ENCODE measurements at places on chromosomes 6 and 20.

DNA sequence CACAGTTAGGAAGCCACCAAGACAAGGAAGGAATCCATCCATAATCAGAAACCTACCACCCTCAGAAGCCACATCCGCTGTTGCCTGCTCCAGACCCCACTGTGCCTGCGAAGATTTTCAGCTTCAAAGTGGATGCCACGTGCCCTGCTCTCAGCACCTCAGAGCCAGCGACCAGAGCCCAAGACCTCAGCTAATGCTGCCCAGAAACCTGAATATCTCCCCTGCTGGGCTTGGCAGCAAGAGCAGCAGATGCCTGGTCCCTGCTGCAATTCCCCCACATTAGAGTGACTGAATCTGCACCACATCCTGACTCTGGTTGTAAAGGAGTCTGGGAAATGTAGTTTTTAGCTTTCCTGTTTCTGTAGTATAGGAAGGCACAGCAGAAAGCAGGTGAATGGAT, 10.7 kb upstream of the ULBP3 start:
- DNase-seq = no peak

- DNase-seq = no peak
These were observed 89.0 kb downstream of the CDS2 start for GRCh38 chr20:5215672-5216304.

GRCh38 chr20:38602185-38602581, 574 bp downstream of the ARHGAP40 start:
- DNase-seq = no peak

DNA sequence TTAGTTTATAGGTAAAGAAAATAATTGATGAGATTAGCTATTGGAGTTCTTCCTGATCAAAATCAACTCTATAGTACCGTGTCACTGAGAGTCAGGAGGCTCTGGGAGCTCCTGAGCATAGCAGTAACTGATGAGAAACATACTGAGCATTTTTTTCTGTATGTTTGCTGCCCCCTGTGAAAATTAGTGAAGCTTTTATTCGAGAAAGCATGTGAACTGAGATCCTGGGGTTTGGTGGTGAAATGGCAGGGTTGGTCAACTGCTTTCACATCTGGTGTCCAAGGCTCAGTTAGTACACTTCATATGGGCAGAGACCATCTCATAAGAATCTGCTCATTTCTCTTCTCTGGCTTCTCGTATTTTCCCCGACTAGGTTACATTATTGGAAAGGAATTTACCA, 4.1 kb upstream of the ABT1 start:
- DNase-seq = no peak

DNA sequence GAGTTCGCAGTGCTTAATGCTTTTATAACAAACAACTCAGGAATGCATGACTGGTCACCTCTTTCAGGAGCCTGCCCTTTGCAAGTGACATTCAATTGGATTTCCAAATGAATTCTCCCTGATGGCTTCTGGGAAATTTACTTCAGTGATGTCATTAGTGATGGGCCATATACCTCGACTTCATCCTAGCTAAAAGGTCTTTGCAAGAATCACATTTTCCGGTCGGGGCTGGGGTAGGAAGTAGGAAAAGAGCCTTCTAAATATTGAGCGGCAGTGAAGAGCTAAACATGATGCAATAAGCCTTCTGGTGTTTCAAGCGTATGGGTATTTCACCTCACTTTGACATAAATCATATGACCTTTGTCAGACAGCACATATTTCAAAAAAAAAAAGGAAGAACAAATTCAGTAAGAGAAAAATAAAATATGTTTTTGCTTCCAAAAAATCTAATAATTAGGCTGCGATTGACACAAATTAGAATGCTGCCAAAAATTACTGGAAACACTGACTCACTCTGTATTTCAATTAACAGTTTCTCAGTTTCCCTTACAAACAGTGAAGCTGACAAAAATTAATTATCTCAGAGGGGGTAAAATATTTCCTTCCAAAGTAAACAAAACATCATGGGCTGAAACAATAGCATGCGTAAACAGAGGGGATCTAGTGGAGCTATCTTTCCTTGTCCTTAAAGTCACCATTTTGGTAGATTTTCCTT, 39.8 kb downstream of the ADTRP start:
- DNase-seq = no peak

GRCh38 chr6:114521926-114522325, 179.1 kb upstream of the HS3ST5 start:
- DNase-seq = no peak

DNA sequence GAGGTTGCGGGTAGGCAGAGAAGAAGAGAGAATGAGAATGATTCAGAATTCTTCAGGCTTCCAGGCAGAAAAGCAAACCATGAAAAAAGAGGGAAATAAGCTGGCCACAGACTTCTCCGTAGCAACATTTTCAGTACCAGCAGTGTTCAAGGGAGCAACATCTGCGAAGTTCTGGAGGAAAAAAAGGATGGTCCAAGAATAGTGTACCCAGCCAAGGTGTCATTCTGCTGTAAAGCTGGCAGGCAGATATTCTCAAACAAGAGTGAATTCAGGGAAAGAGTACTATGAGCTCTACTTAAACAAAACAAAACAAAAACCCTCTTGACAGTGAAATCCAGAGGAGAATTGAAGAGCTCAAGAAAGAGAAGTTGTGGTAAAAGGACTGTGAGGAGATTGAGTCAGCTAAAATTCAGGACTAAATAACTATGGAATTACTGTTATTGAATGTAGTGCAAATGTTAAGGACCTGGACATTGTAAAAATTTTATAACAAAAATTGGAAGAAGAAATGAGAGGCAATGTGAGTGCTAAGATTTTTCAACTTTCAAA, 86.5 kb downstream of the ATRN start:
- no peak for DNase-seq

DNA sequence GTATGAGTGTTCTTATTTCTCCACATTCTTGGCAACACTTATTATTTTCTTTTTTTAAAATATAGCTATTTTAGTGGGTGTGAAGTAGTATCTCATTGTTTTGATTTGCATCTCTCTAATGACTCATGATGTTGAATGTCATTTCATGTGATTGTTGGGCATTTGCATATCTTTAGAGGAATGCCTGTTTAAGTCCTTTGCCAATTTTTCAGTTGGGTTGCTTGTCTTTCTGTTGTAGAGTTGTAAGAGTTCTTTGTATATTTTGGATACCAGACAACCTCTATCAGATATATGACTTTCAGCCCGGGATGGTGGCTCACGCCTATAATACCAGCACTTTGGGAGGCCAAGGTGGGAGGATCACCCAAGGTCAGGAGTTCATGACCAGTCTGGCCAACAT, 5.1 kb upstream of the POPDC3 start:
- DNase-seq = no peak

GRCh38 chr6:119834418-119834817, 484.9 kb upstream of the MAN1A1 start:
- DNase-seq = no peak

- no peak for DNase-seq
These were observed 506.6 kb downstream of the DHX35 start for GRCh38 chr20:39468703-39469102.

GRCh38 chr20:19701429-19701828, 56.6 kb upstream of the RIN2 start:
- no peak for DNase-seq

DNA sequence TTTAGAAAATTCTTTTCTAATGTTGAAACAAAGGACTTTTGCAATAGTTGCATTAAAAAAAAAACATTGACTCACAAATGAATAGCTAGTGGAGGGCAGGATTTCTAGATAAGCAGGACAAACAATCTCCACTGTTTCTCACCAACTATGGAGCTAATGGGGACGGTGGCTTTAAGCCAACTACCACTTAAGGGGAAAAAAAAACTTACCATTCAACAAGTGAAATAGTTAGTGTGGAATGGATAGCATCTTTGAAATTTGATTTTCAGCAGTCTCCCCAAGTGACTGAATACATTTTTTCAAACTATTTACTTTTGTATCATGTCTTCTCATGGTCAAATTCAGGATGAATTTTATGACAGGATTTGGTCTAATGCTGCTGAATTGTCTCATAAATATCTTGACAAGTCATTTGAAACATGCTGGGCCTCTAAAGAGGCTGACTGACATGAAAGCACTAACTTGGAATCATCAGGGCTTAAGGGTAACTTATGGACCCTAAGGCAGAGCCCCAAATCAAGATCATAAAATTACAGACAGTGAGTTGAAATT, 100.5 kb downstream of the EYA4 start:
- no peak for DNase-seq

GRCh38 chr6:164924674-164925073, 384.7 kb downstream of the C6orf118 start:
- no peak for DNase-seq

DNA sequence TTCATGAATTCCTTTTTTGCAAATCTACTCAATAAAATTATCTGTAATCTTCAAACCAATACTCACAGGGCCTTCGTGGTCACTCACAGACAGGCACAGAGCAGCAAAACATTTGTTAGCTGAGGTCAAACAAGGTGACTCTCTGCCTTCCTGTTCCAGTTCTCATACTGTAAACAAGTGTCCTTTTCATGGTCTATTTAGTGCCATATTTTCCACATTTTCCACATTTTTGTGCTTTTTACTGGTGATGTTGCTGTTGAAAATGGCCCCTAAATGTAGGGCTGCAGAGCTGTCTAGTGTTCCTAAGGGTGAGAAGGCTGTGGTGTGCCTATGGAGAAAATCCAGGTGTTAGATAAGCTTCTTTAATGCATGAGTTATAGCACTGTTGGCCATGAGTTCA, 133.1 kb upstream of the COL21A1 start:
- DNase-seq = no peak

DNA sequence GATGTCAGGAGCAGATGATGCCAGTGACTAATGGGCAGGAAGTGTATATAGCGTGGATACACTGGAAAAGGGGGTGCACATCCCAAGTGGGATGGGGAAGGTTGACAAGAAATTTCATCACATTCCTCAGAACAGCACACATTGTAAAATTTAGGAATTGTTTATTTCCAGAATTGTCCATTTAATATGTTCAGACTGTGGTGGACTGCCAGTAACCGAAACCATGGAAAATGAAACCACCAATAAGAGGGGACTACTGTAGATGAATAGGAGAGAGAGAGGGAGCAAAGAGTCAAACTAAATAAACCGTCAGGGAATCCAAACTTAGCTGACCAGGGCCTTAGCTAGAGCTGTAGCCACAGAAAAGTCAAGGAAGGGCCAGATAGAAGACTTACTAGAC, 164.4 kb upstream of the PRDM1 start:
- no peak for DNase-seq

DNA sequence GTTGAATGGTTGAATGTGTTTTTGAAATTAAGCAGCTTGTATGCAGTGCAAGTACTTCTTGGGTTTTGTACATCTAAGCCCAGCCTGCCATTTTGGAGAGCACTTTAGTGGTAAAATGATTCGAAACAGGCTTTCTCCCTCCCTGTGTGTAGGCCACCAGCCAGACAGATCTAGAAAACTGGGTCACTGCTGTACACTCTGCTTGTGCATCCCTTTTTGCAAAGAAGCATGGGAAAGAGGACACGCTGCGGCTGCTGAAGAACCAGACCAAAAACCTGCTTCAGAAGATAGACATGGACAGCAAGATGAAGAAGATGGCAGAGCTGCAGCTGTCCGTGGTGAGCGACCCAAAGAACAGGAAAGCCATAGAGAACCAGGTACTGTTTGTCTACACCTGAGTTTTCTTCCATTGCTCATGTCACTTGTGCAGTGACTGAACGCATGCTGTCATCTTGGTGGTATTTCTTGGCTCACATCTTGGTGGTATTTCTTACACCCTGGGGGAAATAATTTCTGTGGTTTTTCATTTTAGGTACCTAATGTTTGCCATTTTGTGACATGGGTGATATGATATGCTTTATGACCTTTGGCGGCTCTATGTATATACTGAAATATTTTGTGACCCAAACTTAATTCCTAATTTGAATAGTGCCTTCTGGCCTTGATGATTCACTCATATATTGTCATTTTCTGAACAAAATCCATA, 115.7 kb upstream of the CLDN20 start:
- no peak for DNase-seq

- DNase-seq = no peak
These were observed 21.7 kb upstream of the SSTR4 start for GRCh38 chr20:23013429-23013828.

GRCh38 chr20:5848711-5849505, 98.7 kb downstream of the SHLD1 start:
- DNase-seq = no peak

DNA sequence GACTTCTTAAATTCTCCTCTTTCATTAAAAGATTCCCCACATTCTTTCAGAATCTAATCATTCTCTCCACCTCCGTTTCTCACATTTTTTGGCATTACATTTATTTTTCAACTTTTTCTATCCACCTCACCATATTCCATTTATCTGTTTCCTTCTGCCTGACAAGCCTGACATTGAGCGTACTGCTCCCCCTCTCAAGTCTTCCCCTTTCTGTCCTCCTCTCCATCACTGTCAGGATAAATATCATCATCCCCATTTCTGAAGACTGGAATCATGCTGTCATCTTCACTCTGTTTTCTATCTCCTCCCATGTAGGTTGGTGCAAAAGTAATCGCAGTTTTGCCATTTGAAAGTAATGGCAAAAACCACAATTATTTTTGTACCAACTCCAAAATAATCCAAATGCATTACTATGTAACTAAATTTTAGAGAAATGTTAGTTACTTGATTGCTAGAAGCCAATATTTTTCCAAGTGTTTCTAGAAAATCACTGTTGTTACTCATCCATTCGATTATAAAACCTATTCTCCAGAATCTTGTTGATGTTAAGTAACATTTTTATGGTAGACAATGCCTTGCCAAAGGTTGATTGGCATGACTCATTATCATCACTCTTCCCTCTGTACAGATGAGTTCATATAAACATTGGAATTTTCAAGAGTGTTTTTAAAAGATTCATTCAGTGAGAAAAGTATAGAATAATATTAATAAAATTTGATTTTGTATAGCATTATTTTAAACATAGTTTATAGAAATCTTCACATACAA, 292.3 kb upstream of the RNF217 start:
- DNase-seq = no peak

GRCh38 chr6:25250878-25251277, 28.3 kb upstream of the CARMIL1 start:
- DNase-seq = no peak

GRCh38 chr6:8387942-8388437, 47.4 kb downstream of the SLC35B3 start:
- no peak for DNase-seq

DNA sequence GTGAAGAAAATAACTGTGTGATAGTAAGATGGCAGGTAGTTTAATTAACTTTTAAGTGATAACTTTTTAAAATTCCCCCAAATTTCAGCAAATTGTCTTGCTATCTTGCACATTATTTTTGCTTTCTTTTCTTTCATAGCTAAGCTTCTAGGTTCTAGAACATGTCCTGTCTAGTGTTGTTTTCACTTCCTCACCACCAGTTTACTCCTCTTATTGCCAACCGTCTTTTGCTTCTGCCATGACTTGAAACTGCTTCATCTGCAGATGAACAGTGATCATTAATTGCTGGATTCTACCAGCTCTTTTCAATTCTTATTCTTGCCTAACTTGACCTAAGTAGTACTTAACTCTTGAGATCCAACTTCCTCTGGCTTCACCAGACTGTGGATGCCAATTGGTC, 137.8 kb downstream of the CENPW start:
- no peak for DNase-seq

- DNase-seq = no peak
These were observed 131.9 kb downstream of the GJA10 start for GRCh38 chr6:90026216-90026615.

All from GM19239 (cell line).